ENCODE measurements at places on chromosomes 1 and 21.

DNA sequence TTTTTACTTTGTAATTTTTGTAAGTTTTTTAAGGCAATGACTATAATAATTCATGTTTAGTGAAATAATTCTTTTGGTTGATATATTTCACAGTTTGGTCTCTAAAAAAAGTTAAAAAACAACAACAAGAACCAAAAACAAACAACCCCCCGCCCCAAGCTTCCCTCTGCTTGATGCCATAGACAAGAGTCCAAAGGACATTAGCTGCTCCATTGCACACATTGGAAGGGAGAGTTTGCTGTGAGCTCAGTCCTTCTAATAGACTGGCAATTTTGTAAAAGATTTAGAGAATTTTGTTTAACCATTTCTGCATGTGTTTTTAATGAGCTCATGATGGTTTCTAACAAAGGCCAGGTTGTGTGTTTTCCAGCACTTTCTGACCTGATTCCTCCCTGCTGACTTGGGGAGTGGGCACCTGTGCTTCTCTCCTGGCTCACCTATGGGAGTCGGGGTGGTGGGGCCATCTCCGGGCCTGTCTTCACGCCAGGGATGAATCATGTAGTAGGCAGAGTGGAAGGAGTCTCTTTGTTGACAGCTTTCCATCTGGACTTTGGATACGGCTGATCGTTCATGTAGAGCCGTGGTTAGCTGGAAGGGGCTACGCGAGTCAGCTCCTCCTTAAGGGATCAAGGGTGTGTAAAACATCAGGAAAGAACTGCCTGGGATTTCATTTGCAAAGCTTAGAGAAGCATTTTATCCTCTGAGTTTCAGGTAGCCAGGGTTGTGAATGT is 14.1 kb downstream of the ZBTB18 start:
- no peak for DNase-seq

- no peak for DNase-seq
Observed at GRCh38 chr1:235286667-235287066, 41.3 kb downstream of the ARID4B start.

DNA sequence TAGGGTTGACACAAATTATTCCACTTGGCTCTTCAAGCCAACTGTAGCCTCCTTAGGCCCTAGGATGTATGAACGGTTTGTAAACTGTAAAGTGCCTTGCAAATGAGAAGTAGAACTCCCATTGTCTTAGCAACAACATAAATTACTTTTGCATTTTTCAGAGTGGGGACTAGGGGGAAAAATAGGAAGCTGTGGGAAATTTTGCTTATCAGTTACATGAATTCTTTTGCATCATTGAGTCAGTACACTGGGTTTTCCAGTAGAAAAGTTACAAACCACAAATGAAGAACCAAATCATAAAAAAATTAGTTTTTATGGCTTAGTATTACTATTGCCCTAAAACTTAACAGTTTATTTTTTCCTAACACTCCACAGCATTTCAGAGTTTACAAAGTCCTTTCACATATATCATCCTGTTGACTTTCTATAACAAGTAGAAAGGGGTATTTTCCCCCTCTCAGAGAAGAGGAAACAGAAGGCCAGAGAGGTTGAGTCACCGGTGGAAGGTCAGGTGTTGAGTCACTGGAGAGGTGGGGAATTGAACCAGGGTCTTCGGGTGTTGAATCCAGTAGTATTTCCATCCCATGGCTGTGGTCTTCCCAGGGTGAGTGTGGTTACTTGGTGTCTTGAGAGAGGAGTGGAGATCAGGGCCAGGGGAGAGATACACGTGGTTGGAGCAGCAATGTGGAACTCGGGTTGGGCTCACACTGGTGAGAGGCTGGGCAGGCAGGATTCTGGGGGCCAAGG is 71.9 kb upstream of the USP24 start:
- DNase-seq = no peak

DNA sequence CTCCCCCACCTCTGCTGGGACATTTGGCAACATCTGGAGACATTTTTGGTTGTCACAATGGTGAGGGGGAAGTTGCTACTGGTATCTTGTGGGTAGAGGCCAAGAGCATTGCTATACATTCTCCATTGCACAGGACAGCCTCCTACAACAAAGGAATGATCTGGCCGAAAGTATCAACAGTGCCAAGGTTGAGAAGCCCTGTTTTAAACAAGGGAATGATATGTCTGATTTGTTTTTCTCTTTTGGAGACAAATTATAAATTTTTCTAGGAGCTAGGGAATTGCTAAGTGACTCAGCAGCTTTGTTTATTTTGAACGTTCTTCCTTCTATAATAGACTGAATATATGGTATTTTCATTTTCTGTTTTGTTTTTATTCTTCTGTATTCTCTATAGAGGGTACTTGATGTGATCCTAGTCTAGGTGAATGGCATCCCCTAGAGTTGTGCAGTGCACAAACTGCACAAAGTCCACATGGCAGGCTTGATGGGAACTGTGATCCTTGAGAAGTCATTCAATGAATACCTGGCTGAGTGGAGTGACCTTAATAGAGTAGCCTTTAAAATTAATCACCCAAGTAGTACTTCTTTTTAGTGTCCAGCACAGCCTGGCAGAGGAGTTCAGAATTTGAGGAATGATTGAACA is 288.6 kb upstream of the USP24 start:
- no peak for DNase-seq

DNA sequence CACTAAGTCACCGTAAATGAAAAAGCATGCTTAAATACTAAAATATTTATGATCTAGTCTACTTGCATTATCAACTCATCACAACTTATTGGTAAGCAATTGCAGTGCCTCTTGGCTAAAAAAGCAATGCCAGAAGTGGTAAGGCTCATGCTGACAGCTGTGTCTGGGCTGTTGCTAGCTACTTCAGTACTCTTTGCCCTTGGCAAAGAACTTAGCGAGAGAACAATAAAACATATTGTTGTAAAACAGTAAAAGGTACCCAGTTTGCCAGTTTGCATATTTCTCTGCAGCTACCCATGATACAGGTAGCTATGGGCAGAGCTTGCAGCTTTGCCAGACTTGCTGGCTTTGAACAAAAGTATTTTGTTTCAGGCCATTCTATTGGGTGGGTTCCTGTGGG is 73.1 kb downstream of the ATP6V1G3 start:
- DNase-seq = no peak

DNA sequence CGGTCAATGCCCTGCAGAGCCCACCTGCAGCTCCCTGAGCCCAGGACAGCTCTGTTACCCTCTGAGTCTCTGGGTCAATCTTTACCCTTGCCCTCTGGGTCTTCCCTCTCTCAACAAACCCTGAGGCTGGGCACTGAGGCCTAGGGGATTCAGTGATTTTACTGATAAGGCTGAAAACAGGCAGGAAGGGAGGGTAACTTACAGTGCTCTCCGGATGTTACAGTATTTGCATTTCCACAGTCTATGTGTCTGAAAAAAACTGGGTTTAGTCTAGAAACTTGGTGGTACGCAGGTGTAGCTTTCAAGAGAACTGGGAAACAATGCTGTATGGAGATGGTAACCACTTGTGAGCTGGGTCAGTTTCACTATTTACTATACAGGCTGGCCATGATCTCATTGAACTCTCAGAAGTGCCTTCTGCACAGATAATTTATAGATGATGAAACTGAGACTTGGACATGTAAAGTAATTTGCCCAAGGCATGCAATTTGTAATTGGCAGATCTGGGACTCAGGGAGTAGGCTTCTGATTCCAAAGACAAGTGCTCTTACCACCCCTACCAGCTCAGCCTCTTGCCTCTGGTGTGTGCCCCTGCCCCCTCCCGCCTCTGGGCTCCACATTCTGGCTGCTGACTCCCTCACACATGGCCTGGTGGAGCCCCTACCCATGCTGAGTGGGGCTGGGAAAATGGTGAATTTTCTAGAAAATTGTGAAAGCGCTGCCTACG is 48.8 kb downstream of the TENT5C start:
- peak; percentile 93 for DNase-seq

- DNase-seq = no peak
Observed at GRCh38 chr1:208136459-208137182, 107.6 kb downstream of the PLXNA2 start.

Data from MM.1S (cell line).